ENCODE measurements at places on chromosomes 2 and 18. TPM values are rescaled to one million over a fixed set of nuclear protein-coding genes. Genes with fewer than 3 reads are reported as not detected.

Gene FKBP1B
- total RNA-seq = 30.5 TPM

Gene CABLES1
- 4.2 TPM for total RNA-seq

Gene ERMN
- total RNA-seq = 0.22 TPM

Gene MARCHF4
- 2.0 TPM for total RNA-seq

Gene RAB6D
- 0.31 TPM for total RNA-seq

Gene GALR1
- 4.0 TPM for total RNA-seq

Gene SERPINB3
- not detected for total RNA-seq

Gene TMEM163
- 3.7 TPM for total RNA-seq

Gene SPATA3
- not detected for total RNA-seq

Gene NPPC
- total RNA-seq = not detected

Gene TWIST2
- not detected for total RNA-seq

Gene UPP2
- not detected for total RNA-seq

Gene CDH2
- total RNA-seq = 210 TPM

Gene CCDC150
- 40.1 TPM for total RNA-seq

Gene DSC1
- not detected for total RNA-seq

Gene CD207
- not detected for total RNA-seq

Gene GNLY
- not detected for total RNA-seq

Gene RSAD2
- total RNA-seq = 4.4 TPM

Gene CENPA
- 10.7 TPM for total RNA-seq

Gene LMAN1
- total RNA-seq = 78.2 TPM

Gene ACMSD
- total RNA-seq = not detected

Gene TFCP2L1
- total RNA-seq = 0.78 TPM

Gene DDX1
- 115 TPM for total RNA-seq

Gene SCN1A
- total RNA-seq = 0.62 TPM

Gene RUFY4
- not detected for total RNA-seq

Gene SLC8A1
- 7.1 TPM for total RNA-seq

Gene CFAP53
- 1.5 TPM for total RNA-seq
